ENCODE measurements at places on chromosomes 12 and 14. TPM values are rescaled to one million over a fixed set of nuclear protein-coding genes. Genes with fewer than 3 reads are reported as not detected.

RILPL1 gene
- total RNA-seq, result 6.8 TPM

DNA sequence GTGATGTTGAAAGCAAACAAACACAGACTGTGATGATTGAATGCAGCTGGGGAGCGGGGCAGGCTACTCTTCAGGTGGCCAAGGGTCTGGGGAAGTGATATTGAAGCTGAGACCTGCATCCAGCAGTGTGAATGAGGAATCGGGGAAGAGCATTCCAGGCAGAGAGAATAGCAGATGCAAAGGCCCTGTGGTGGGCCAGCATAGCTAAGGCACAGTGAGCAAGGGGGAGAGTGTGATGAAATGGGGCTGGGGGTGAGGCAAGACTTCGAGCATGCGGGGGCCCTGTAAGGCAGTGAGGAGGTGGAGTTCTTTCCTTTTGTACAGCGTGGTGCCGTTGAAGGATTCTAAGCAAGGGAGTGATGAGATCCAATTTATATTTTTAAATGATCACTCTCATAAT, 77.4 kb downstream of the KCNK13 start:
- H3K36me3 ChIP-seq, result no peaks in the 10 kb centered on the region
- H3K27ac ChIP-seq, result peak overlapping the region; percentile 96
- H3K4me1 ChIP-seq, result peaks cover 34% of the 10 kb centered on the region
- DNase-seq, result no peak
- H3K27me3 ChIP-seq, result no peaks in the 10 kb centered on the region
- no peak overlapping the region for H3K4me3 ChIP-seq

RDH16 gene
- total RNA-seq, result 0.06 TPM

DNA sequence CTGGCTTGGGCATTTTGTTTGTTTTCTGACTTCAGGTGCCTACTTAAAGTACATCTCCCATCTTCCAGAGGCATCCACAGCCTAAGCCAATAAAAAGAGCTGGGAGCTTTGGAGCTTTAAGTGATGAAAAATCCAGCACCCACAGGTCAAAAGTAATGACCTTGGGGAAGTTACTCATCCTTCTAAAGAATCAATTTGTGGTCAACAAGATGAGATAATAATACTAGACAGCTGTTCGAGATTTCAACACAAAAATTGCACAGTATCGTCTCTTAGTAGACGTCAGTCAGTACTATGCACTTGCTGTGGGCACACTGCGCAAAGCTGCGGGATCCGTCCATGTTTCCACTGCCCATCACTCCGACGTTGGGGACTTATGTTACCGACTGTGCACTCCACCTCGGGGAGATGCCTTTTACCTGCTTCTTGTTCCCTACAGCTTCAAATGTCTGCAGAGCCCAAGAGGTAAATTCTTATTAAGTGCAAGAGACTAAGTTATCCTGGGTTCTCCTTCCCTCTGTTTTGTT, 1.3 kb downstream of the ST8SIA1 start:
- DNase-seq, result no peak
- no peaks in the 10 kb centered on the region for H3K27me3 ChIP-seq
- H3K36me3 ChIP-seq, result no peaks in the 10 kb centered on the region
- H3K27ac ChIP-seq, result no peak overlapping the region

NKX2-1 gene
- total RNA-seq, result not detected

CLEC1B gene
- not detected for total RNA-seq

DNA sequence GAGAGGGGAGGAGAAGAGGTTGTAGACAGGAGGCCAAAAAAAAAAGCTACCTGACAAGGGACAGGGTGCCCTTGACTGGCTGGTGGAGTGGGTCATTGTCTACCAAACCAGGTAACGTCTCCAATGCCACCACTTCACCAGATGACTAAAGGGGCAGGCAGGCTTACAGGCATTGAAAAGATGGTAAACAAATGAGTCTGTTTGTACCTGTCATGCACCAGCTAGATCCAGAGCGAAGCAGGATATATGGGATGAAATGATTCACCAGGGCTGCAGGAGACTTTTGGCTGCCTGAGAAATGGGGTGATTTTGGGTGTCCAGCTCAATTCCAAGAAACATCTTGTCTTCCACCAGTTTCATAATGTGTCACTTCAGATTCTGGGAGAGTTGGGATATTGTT, 4.0 kb downstream of the C12orf54 start:
- H3K27me3 ChIP-seq, result 0 out of 2 replicates have a peak, but pooled peaks cover 6% of the 10 kb centered on the region
- no peaks in the 10 kb centered on the region for H3K36me3 ChIP-seq
- no peak overlapping the region for H3K4me3 ChIP-seq
- no peak overlapping the region for H3K27ac ChIP-seq
- H3K4me1 ChIP-seq, result no peaks in the 10 kb centered on the region

- peak overlapping the region; percentile 79 for H3K27ac ChIP-seq
- DNase-seq, result peak; percentile 69
Observed at GRCh38 chr14:68979722-68980451, 785 bp upstream of the ACTN1 start.

MANSC4 gene
- total RNA-seq, result not detected

- no peak for DNase-seq
- no peak overlapping the region for H3K4me3 ChIP-seq
- peaks cover 20% of the 10 kb centered on the region for H3K27me3 ChIP-seq
- H3K36me3 ChIP-seq, result no peaks in the 10 kb centered on the region
- peaks cover 17% of the 10 kb centered on the region for H3K4me1 ChIP-seq
Observed at GRCh38 chr12:125247477-125247876, 182.2 kb downstream of the AACS start.

LUM gene
- 1.5 TPM for total RNA-seq

PRH2 gene
- total RNA-seq, result not detected

DNA sequence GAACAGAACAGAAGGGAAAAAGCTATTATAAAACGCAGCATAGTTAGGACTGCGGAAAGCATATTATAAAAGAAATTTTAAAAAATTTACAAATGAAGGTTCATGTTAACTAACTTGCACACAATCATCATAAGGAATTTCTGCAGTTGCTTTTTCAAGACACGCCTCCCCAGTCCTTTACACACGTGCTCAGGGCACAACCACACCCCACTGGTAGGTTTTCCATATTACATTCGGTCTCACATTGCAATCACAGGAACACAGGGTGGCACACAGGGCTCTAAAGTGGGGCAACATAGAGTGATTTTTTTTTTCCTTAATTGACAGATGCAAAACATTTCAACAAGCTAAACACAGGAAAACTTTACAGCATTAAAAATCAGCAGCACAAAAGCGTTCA, 69.7 kb downstream of the DICER1 start:
- no peak for DNase-seq
- H3K27me3 ChIP-seq, result no peaks in the 10 kb centered on the region
- no peak overlapping the region for H3K4me3 ChIP-seq
- peaks cover 15% of the 10 kb centered on the region for H3K4me1 ChIP-seq
- H3K27ac ChIP-seq, result no peak overlapping the region

GRCh38 chr12:51839310-51839947, 9.1 kb downstream of the FIGNL2 start:
- H3K27me3 ChIP-seq, result peaks cover 64% of the 10 kb centered on the region
- no peak for DNase-seq
- no peaks in the 10 kb centered on the region for H3K4me1 ChIP-seq
- H3K27ac ChIP-seq, result no peak overlapping the region
- H3K4me3 ChIP-seq, result no peak overlapping the region

RASSF9 gene
- 0.03 TPM for total RNA-seq

DNA sequence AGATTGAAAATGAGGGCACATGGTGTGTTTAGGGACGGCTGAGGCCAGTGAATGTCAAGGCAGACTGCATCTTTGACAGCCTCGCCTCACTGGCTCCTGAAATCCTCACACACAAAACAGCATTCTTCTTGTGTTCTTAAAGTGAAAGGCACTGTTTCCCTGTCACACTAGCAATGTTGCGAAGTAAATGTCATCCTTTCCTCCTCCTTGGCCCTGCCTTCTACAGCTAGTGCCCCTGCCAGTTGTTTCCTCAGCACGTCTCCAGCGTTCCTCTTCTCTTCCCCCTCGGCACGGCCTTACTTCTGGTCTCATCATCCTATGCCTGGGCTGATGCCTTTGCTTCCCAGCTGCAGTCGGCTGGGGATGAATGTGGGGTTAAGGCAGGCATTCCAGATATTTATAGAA, 129.4 kb upstream of the DNM1L start:
- peak overlapping the region; percentile 40 for H3K27ac ChIP-seq
- H3K36me3 ChIP-seq, result no peaks in the 10 kb centered on the region
- no peaks in the 10 kb centered on the region for H3K27me3 ChIP-seq
- H3K4me1 ChIP-seq, result peaks cover 23% of the 10 kb centered on the region
- DNase-seq, result peak; percentile 72
- H3K4me3 ChIP-seq, result peak overlapping the region; percentile 17

- peaks cover 41% of the 10 kb centered on the region for H3K4me1 ChIP-seq
- no peak overlapping the region for H3K4me3 ChIP-seq
- peak overlapping the region; percentile 68 for H3K27ac ChIP-seq
- no peaks in the 10 kb centered on the region for H3K27me3 ChIP-seq
- H3K36me3 ChIP-seq, result no peaks in the 10 kb centered on the region
Observed at GRCh38 chr12:124764870-124765580, 98.6 kb downstream of the SCARB1 start.

- H3K4me1 ChIP-seq, result peaks cover 23% of the 10 kb centered on the region
- H3K36me3 ChIP-seq, result no peaks in the 10 kb centered on the region
- no peak for DNase-seq
- no peak overlapping the region for H3K27ac ChIP-seq
Observed at GRCh38 chr12:98417266-98417665, 98.1 kb upstream of the TMPO start.

DNA sequence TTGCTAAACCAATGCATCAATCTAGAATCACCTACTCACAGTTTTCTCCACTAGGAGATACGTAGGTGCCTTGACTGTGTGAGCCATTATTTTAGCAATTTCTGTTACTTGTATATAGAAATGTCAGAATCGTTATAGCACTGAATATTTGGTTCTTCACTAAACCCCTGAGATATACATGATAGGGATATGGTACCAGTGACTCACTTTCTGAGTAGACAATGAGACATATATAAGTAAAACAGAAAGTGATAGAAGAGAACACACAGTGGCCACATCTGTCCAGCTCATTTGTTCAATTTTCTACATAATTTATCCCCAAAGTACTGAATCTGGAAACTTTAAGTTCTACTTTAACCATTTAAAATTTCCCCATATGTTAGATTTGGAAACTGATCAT, 1505.5 kb upstream of the TMEM132C start:
- no peaks in the 10 kb centered on the region for H3K27me3 ChIP-seq
- H3K36me3 ChIP-seq, result no peaks in the 10 kb centered on the region
- no peaks in the 10 kb centered on the region for H3K4me1 ChIP-seq
- H3K27ac ChIP-seq, result no peak overlapping the region
- DNase-seq, result no peak

GRCh38 chr12:79858518-79858917, 76.4 kb downstream of the PPP1R12A start:
- no peak overlapping the region for H3K27ac ChIP-seq
- H3K4me1 ChIP-seq, result no peaks in the 10 kb centered on the region
- no peak for DNase-seq
- no peak overlapping the region for H3K4me3 ChIP-seq

DNA sequence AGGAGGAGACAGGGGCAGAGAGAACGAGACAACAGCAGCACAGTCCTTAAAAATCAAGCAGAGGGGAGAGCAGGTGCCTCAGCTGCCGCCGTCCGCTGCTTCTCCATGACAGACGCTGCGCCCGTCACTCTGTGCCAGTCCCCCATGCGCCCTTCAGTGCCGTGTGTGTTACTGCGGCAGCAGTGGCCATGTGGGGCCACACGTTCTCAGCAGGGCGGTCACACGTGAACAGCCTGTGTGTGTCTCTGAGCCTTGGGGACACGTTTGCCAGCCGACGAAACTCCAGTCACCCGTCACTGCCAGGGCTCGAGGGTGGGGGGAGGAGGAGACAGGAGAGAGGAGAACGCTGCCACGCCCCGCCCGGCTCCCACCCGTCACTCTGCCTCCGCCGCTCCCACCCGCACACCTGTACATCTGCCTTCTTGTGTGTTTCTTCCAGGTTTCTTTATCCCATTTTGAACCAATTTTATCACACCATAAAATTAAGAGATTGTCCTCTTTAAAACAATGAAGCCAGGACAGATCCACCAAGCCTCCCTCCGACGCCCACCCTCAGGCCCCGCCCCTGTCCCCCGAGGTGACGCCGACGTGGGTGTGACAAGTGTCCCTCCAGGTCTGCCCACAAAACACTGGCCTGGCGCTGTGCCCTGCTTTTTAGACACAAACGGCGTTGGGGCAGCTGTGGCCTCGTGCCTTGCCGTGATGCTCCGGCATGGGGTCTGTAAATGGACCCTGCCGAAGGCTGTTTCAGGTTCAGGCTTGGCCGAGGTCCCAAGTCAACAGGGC, 58.2 kb downstream of the GALNT9 start:
- DNase-seq, result no peak
- no peaks in the 10 kb centered on the region for H3K4me1 ChIP-seq
- H3K27me3 ChIP-seq, result 0 out of 2 replicates have a peak, but pooled peaks cover 3% of the 10 kb centered on the region
- H3K27ac ChIP-seq, result no peak overlapping the region

DNA sequence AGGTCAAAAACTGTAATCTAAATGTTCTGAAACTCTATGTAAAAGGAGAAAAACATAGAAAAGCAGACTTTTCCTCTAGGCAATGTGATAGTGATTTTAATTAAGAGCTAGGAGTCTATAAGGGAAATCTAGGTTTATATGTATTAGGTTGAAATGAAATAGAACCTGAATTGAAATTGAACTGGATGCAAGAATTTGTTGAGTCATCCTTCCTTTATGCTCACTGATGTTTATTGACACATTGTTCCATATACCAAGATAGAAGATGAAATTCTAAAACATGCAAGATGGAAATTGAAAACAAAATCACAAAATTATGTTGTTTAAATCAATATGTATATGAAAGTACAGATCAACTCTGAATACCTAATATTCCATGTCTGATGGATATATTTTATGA, 170.4 kb upstream of the FLRT2 start:
- no peaks in the 10 kb centered on the region for H3K27me3 ChIP-seq
- no peak overlapping the region for H3K27ac ChIP-seq
- no peak overlapping the region for H3K4me3 ChIP-seq
- no peaks in the 10 kb centered on the region for H3K4me1 ChIP-seq
- no peaks in the 10 kb centered on the region for H3K36me3 ChIP-seq

DNA sequence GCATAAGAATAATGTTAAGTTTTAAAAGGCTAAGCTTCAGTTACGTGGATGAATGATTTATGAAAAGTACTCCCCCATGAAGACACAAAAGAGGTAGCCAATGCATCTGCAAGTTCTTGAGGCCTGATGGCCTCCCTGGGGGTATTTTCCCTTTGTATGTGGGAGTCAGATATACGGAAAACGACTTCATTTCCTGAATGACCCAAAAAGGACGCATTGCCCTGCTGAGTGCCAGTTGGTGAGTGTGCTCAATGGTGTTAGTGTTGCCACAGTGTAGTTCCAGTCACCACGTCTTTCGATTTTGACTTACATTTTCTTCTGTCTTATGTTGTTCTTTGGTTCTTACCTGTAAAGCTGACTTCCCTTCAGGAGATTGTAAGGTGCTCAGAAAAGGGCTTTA, 8.0 kb downstream of the ETV6 start:
- no peaks in the 10 kb centered on the region for H3K27me3 ChIP-seq
- H3K36me3 ChIP-seq, result no peaks in the 10 kb centered on the region
- H3K27ac ChIP-seq, result no peak overlapping the region
- no peaks in the 10 kb centered on the region for H3K4me1 ChIP-seq

KRT75 gene
- total RNA-seq, result not detected

DNA sequence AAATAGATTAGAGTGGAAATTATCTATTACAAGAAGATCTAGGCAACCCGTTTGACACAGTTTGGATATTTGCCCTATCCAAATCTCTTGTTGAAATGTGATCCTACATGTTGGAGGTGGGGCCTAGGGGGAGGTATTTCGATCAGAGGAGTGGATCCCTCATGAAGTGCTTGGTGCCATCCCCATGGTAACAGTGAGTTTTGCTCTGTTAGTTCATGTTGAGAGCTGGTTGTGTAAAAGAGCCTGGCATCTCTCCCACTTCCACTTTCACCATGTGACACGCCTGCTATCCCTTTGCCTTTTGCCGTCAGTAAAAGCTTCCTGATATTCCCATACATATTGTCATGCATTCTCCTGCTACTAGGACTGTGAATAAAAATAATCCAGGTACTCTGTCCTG, 66.4 kb upstream of the FLRT2 start:
- no peak overlapping the region for H3K4me3 ChIP-seq
- DNase-seq, result no peak
- peaks cover 8% of the 10 kb centered on the region for H3K4me1 ChIP-seq
- no peak overlapping the region for H3K27ac ChIP-seq

Measured in SJCRH30 (cell line).